ENCODE measurements at places on chromosomes 5 and 9. TPM values are rescaled to one million over a fixed set of nuclear protein-coding genes. Genes with fewer than 3 reads are reported as not detected.

Gene PCDHAC2
- total RNA-seq: 2.9 TPM

Gene BDP1
- 10.6 TPM for total RNA-seq

Gene WDR38
- not detected for total RNA-seq

Gene CBY3
- total RNA-seq: not detected

Gene ARSI
- total RNA-seq: 47.8 TPM
